ENCODE measurements at places on chromosomes 11 and 22. TPM values are rescaled to one million over a fixed set of nuclear protein-coding genes. Genes with fewer than 3 reads are reported as not detected.

JHY gene
- total RNA-seq = 1.4 TPM

CAVIN3 gene
- 27.3 TPM for total RNA-seq

ANO9 gene
- 16.6 TPM for total RNA-seq

MRGPRE gene
- total RNA-seq = not detected

GRCh38 chr11:120147094-120147949 lies 9.4 kb upstream of the TRIM29 start:
- no peak overlapping the region for H3K27ac ChIP-seq
- H3K4me3 ChIP-seq = no peak overlapping the region
- H3K4me1 ChIP-seq = peaks cover 16% of the 10 kb centered on the region

- no peak overlapping the region for H3K4me3 ChIP-seq
- H3K27ac ChIP-seq = no peak overlapping the region
- H3K27me3 ChIP-seq = peaks cover 4% of the 10 kb centered on the region
- H3K4me1 ChIP-seq = no peaks in the 10 kb centered on the region
- no peaks in the 10 kb centered on the region for H3K36me3 ChIP-seq
Measured at GRCh38 chr11:75453916-75454655, 21.1 kb upstream of the KLHL35 start.

DNA sequence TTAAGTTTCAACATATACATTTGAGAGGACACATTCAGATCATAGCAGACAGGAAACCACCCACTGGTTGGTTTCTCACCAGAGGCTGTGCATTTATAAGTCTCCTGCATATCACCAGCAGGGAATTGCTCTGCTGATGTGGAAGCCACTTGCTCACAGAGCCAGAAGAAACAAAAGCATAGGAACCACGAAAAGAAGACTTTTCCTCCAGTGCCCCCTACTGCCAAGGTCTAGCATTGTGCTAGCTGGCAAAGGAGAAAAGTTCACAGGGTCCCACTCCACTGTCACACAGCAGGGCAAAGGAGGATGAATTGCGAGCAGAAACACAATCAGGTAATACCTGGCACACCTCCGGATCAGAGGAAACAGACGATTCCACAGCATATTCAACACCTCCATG lies 28.9 kb upstream of the ISX start:
- no peak overlapping the region for H3K27ac ChIP-seq
- H3K4me1 ChIP-seq = peaks cover 12% of the 10 kb centered on the region
- peaks cover 2% of the 10 kb centered on the region for H3K27me3 ChIP-seq

GRCh38 chr11:48095779-48096470 lies 115.6 kb downstream of the PTPRJ start:
- peaks cover 36% of the 10 kb centered on the region for H3K4me1 ChIP-seq
- no peak overlapping the region for H3K4me3 ChIP-seq
- H3K36me3 ChIP-seq = no peaks in the 10 kb centered on the region

DNA sequence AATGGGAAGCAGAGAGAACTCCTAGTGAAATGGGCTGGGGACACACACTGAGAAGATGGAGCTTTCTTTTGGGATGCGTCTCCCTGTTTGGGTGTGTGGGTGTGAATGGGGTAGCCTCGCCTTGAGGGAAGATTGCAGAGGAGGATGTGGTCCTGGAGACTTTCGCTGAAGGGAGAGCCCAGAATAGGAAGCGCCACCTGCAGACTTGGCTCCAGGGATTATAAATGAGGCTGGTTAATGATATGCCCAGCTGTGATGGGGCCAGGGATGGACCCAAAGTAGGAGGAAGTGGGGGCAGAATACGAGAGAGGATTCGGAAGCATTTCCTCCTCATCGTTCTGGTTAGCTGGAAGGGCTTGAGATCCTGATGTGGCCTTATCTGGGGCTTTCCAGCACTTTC lies 13.7 kb downstream of the RELT start:
- H3K4me3 ChIP-seq = no peak overlapping the region
- no peak overlapping the region for H3K27ac ChIP-seq
- no peaks in the 10 kb centered on the region for H3K36me3 ChIP-seq
- peaks cover 9% of the 10 kb centered on the region for H3K4me1 ChIP-seq
- no peaks in the 10 kb centered on the region for H3K27me3 ChIP-seq

DNA sequence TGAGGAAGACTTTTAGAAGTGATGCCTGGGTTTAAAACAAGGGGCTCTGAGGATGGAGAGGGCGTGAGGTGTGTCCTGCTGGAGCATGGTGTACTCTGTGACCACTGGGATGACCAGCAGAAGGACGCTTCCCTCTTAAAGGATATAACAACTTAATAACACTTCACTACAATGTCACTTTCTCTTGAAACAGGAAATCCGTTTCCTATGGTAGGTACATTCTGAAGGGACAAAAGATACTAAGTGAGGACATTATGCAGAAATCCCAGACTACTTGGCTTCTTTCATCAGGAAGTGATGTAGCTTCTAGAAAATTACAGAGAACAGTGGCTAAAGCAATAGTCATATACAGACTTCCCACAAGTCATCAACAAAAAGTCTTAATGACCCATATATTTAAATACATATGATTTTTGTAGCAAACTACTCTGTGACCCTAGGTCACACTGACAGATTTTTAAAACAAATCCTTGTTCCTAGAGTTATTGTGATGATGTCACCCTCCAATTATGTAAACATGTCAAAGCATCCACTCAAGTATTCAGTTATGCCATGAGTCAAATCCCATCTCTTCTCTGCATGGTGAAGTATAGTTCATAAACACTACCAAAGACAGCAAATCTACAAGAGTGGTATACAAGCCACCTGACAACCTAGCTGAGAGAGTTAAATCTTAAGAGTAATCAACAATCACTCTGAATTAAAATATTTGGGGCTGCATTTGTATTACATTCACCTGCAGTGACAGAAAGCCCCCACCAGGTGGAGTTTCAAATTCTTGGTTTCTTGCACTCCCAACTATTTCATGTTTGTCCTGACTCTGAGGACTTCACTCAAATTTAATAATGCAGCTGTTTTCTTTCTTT lies 32.8 kb downstream of the PITPNB start:
- peak overlapping the region; percentile 54 for H3K27ac ChIP-seq
- peaks cover 55% of the 10 kb centered on the region for H3K4me1 ChIP-seq
- H3K36me3 ChIP-seq = peaks cover 33% of the 10 kb centered on the region
- no peaks in the 10 kb centered on the region for H3K27me3 ChIP-seq

- DNase-seq = no peak
- H3K36me3 ChIP-seq = peaks cover 11% of the 10 kb centered on the region
- peaks cover 95% of the 10 kb centered on the region for H3K4me1 ChIP-seq
- H3K27me3 ChIP-seq = no peaks in the 10 kb centered on the region
- peak overlapping the region; percentile 74 for H3K27ac ChIP-seq
- H3K4me3 ChIP-seq = no peak overlapping the region
Measured at GRCh38 chr22:23248583-23248982, 68.3 kb downstream of the BCR start.
